NCI-H1694 (cell line): ENCODE measurements at places on chromosomes 13 and 19.

DNA sequence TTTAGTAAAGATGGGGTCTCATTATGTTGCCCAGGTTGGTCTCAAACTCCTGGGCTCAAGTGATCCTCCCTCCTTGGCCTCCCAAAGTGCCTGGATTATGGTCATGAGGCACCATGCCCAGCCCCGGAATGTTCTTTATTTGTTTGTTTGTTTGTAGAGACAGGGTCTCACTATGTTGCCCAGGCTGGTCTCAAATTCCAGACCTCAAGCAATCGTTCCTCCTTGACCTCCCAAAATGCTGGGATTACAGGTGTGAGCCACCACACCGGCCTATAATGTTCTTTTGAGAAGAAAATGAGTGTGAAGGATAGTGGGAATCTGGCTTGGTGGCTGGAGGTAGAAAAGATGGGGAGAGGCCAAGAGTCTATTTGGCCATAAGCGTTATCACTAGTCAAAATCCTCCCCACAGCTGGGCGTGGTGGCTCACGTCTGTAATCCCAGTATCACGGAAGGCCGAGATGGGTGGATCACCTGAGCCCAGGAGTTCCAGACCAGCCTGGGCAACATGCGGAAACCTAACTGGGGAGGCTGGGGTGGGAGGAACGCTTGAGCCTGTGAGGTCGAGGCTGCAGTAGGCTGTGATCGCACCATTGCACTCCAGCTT, 5.2 kb upstream of the BBC3 start:
- no peak for DNase-seq

DNA sequence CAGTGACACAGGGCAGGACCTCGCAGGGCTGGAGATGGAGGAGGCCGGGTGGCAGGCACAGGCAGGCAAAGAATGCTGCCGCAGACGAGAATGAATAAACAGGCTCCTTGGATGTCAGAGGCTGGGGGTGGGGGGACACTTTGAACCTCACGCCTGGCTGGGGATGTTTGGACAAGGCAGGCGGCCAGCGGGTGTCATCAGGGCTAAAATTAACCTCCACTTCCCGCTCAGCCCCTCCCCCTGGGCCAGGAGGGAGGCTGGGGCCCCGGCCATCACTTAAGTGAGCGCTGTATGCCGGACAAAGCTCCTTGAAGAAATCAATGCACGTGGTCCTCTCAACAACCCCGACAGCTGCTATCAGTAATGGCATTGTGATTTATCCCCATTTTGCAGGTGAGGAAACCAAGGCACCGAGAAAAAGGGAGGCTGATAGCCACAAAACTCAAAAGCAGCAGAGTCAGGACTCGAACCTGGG, 10.3 kb upstream of the FUT5 start:
- DNase-seq = no peak

DNA sequence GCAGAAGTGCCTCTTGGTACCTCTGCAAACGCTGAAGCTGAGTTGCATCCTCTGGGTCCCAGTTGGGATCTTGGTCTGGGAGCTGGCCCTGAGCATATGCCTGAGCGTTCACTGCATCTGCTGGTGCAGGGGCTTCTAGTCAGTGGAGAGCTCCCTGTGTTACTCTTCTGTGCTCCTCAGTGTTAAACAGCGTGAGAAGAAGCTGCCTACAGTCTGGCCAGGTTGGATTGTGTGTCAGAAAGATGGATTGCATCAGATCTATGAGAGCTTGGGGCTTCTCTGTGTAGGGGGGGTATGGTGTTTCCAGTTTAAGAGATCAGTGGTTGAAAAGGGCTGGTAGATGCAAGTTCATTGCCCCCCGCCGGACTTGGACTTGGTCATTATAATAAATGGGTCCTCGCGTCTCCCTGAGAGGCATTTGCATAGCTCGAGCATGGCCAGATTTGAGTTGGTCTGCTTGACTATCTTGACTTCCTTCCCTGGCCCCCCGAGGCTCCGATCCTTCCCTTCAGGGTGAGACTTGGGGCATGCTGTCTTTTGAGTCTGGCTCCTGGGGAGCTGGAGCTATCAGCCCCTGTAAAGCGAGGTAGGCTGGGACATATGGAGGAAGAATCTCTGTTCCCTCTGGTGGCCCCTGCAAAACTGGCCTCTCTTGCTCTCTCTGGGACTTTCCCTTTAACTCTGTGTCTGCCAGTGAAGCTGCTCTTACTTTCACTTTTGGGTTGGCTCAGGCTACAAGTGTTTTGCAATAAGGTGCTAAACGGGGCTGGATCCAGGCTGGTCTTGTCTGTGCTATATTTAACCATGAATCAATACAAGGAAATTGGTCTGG, 52.9 kb downstream of the OR10H4 start:
- DNase-seq = no peak

GRCh38 chr13:41651413-41652058, 194.2 kb downstream of the RGCC start:
- DNase-seq = no peak

DNA sequence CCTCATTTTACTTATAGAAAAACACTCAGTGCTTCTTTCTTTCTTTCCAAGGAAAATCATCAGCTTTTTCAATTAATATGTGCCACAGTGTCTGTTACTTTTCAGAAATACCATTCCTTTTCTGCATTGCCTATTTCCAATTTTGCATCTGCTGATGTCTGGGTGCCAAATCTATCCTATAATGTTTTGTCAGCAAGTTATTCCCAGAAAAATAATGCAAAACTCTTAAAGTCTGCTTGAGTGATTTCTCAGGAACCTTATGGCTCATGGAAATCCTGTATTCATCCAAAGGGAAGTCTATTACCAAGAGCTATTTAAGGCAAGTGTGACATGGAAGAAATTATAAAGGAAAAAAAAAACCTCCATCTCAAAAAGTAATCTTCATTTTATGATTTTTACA, 224.4 kb downstream of the FGF14 start:
- DNase-seq = no peak

DNA sequence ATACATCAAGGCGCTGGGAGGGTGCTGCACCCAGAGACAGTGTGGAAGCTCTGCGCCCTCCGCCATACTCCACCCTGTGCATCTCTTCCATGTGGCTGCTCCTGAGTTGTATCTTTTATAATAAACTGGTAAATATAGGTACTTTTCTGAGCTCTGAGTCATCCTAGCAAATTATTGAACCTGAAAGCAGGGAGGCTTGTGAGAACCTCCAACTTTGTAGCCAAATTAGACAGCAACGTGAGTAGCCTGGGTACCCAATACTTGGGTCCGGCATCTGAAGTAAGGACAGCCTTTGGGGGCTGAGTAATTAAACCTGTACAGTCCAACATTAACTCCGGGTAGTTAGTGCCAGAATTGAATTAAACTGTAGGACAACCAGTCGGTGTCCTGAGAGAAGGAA, 57.4 kb downstream of the RUBCNL start:
- no peak for DNase-seq

DNA sequence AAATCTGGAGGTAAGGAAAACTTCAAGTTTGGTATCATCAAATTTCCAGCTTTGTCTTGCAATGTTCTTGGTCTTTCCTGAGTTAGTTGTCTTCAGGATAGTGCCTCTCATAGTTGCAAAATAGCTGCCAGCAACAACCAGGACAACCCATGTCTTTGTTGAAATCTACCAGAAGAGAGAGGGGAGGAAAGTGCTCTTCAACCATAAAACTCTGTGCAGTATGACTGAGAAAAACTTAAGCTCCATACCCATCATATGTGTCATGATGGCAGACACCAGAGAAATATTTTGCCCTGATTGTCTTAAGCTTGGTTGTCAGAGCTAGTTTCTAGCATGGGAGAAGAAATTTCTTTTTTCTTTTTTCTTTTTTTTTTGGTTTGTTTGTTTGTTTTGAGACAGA, 103.3 kb downstream of the SPRY2 start:
- DNase-seq = no peak

DNA sequence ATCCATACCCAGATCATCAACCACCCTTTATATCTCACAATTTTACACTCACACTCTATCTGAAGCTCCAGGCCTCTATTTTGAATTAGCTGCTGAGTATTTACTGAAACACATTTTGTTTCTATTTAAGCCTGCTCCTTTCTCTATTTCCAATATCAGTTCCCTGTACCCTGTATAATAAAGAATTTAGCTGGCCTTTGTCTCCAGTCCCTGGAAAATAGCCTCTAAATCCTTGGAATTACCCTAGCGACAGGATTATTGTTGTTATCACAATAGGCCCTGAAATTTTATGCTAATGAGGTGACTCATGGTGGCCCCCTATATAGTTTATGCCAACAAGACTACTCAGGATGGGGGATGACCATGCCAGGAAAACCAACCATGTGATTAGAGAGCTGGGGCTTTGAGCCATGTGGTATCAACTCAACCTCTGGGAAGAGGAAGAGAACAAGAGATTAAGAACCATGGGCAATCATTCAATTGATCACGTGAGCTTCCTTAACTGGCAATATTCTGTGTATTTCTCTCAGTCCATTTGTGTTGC, 72.7 kb downstream of the KATNAL1 start:
- DNase-seq = no peak
